Urinary bladder (tissue), 4 donors: ENCODE measurements at places on chromosomes 11 and 22. TPM values are rescaled to one million over a fixed set of nuclear protein-coding genes. Genes with fewer than 3 reads are reported as not detected.

DNA sequence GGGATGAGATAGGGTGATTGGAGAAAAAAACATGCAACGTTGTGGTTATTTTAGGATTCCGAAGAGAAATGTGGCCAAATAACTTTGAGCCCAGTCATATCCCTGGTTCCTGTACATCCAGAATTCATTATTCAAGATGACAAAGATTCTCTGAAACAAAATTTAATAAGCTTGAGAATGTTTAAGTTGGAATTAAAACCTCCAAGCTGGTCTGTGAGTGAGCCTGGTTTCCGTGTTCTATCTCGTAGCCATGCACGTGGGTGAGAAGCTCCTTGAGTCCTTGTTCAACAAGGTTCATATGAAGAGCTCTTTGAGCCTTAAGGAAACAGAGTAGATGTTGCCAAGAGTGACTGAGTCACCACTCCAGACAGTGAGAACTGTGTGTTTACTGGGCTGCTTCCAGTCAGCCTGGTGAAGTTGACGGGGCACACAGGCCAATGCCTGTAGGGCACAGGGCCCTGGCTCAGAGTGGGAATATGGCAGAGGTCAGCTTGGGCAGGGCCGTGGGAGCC is 206.5 kb downstream of the NAV2 start:
- DNase-seq: no peak

The OR6A2 gene
- 0.85 TPM for total RNA-seq

DNA sequence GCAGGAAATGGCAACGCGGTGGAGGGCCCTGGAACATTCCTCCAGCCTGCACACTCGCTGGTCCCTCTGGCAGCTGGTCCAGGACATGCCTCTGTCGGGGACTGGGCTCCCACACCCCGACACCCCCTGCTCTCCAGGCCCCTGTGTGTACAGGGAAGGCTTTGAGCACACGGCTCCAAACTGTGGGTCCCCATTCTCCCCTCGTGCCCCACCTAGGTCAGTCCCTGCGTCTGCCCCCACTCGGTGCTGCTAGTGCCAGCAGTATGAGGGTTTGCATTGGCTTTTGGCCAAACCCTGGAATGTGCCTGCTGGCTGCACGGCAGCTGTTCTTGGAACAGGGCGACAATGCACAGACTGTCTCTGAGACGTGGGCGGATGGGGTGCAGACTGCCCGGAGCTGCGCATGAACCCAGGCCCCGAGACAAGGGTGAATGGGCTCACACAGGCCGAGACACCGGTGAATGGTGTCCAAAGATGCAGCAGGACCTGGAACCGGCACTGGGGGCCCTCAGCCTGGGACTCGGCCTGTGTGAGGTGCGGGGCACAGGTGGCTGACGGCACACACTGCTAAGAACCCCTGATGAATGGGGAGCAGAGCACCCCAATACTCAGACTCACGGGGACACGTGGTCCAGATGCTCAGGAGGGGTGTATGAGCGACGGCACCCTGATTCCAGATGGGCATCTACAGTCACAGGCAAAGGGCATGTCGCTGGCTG is 7.5 kb upstream of the SYT8 start:
- DNase-seq: no peak

The MS4A6E gene
- not detected for total RNA-seq

DNA sequence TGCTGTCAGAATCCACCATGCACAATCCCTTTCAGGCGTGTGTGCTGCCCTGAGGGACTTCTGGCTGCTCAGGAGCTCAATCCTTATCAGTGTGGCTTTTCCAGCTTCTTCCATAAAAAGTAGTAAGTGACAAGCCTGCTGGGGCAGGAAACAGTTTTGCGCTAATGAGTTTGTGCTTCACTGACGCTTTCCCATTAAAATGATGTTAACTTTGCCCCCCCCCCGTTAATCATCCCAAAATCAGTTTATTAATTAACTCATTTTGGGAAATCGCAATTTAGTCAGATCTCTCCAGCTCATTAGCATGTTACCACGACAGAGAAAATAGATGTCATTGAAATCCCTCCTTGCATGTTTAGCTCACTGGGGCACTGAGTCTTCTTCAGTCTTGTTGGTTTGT is 186.5 kb upstream of the TENM4 start:
- no peak for DNase-seq

DNA sequence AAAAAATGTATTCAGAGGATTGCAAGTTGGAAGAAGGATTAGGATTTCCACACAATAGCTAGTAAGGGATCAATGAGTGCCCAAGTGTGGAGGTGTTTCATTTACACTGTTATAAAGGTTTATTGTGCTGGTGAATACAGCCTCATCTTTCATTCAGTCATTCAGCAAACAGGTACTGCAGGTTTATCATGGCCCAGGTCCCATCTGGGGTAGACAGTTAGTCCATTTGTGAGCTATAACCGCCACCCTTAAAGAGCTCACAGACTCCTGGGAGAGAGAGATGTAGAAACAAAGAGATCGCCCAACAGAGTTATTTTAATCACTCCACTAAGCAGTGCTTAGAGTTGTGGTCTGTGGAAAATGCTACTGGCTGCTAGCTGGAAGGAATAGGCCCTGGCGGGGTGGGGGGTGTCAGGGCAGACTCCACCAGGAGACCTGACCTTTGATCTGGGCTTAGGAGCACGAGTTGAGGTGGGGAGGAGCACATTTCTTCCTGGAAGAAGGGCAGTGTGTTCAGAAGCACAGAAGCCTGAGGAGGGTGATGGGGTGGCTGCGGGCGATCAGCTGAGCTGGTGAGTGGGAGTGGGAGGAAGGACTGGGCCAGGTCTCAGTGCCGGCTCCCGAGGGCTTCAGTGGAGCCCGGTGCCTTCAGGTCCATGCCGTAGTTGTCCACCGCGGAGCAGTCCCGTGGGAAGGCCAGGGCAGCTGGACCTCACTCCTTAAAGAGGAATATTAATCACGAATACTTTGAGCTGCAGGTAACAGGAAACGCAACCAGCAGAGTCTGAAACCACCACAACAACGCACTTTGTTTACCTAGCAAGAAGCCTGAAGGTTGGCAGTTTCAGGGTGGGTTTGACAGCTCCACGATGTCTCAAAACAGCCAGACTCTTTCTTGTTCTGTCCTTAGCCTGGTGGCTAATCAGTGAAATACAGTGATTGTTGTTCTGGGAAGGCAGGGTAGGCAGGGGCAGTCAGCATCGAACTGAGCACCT is 11.2 kb downstream of the TOM1 start:
- no peak for DNase-seq

DNA sequence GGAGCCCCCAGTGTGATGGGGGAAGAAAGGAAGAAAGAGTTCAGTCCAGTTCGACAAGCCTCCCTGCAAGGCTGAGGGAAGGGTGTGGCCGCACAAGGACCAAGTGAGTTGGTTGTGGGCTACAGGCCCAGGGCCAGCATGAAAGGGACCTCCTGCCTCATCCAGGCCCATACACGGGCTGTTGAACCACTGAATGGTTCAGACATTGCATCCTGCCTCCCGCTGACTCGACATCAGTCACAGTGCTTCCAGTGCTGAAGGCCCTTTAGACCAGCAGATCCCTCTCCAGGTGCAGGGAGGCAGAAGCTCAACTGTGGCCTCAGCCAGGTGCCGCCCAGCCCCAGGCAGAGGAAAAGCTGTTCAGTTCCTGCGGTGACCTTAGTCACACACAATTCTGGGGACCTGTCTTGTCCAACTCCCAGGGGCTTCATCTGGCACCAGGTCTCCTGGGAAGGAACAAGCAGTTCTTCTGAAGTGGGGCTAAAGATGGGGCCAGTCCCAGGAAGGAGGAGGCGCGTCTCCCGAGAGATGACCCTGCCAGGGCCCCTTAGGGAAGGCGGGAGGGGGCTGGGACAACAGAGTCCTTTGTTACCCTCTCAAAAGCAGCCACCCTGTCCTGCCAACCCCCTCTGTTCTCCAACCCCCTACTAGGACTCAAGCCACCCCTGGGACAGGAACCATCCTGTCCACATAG is 6.6 kb downstream of the ARRB1 start:
- DNase-seq: no peak

DNA sequence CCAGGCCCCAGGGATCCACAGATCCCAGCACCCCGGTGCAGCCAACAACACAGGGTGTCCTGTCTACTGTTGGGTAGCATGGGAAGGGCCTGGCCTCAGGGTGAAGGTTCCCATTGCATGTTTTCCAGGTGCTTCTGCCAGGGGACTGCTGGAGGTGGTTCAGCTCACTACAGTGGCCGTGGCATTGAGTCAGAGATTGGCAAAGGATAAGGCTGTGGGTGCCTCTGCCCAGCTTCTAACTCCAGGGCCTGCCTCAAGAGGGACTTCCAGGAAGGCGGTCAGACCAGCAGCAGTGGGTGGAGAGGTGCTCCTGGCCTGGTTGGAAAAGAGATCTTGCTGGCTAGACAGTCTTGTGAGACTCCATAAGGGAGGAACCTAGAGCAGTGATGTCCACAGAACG is 20.9 kb downstream of the CSNK1E start:
- DNase-seq: no peak
